ENCODE measurements at places on chromosomes 3 and 15.
A peak's percentile ranks its signal among the peaks of the same experiment; 100 is the strongest.

DNA sequence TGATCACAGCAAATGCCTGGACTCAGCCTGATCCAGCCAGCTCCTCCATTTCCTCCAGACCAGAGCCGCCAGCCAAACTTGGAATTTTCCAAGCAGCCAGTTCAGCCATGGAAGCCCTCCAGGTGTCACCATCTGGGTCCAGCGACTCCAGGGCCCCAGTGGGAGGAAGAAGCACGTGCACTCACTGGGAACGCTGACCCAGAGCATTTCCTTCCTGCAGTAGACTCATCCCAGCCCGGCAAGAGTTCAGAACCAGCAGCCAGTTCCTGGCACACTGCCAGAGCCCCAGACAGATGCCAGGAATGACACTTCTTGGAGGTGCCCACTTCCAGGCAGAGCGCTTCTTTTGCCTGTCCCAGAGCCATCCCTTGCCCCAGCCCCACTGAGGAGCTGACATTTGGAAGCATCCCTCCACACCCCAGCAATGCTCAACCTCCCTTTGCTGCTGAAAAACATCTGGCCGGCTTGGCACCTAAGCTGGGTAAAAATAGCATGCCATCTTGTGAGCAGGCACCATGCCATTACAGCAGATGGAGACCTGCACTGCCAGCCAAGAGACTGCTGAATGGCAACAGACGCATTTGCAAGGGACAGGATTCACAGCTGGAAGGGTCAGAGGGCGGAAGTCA, 460.3 kb upstream of the PROK2 start:
- DNase-seq, result no peak

DNA sequence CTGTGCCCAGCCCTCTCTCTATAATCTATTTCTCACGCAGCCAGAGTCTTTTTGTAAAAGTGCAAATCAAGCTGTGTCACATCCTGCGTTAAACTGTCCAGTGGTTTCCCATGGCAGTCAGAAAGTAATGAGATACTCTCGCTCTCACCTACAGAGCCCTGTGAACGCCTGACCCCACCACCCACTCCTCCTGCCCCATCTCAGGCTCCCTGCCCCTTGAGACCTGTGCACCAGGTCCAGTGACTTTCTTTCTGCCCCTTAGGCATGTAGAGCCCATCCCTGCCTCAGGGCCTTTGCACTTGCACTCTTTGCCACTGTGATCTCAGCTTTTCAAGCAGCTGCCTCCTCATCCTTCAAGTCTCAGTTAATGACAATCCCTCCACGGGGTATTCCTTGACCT, 58.3 kb upstream of the RASGRP1 start:
- no peak for DNase-seq

- peak; percentile 88 for DNase-seq
Observed at GRCh38 chr15:57527382-57528091, 64.2 kb upstream of the MYZAP start.

GRCh38 chr15:71705151-71705550, 105.2 kb upstream of the NR2E3 start:
- DNase-seq, result no peak

- DNase-seq, result no peak
Observed at GRCh38 chr3:42499478-42499871, 3.0 kb upstream of the VIPR1 start.

GRCh38 chr3:71512000-71512399, 71.5 kb downstream of the FOXP1 start:
- DNase-seq, result no peak

- DNase-seq, result no peak
Observed at GRCh38 chr15:65333856-65334255, 29.4 kb downstream of the RNU5B-1 start.

DNA sequence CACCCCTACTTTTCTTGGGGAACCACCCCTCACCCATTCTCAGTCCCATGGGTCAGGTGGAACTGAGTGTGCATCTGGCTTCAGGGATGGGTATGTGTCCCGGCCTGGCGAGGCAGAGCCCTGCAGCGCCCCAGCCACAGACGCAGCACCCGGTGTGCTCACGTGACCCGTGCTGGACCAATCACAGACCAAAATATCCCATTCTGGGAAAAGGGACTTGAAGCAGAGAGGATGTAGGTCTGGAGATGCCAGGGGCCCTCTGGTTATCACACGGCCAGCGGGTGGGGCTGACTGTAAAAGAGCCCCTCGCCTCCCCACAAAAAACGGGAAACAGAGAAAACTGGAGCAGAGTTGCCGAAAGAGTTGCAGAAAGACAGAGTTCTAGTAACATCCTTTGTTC, 138.0 kb upstream of the RAD18 start:
- DNase-seq, result no peak

- DNase-seq, result peak; percentile 88
Observed at GRCh38 chr3:148943506-148944205, 47.7 kb upstream of the GYG1 start.

GRCh38 chr3:134563601-134564000, 77.7 kb downstream of the CEP63 start:
- DNase-seq, result no peak

DNA sequence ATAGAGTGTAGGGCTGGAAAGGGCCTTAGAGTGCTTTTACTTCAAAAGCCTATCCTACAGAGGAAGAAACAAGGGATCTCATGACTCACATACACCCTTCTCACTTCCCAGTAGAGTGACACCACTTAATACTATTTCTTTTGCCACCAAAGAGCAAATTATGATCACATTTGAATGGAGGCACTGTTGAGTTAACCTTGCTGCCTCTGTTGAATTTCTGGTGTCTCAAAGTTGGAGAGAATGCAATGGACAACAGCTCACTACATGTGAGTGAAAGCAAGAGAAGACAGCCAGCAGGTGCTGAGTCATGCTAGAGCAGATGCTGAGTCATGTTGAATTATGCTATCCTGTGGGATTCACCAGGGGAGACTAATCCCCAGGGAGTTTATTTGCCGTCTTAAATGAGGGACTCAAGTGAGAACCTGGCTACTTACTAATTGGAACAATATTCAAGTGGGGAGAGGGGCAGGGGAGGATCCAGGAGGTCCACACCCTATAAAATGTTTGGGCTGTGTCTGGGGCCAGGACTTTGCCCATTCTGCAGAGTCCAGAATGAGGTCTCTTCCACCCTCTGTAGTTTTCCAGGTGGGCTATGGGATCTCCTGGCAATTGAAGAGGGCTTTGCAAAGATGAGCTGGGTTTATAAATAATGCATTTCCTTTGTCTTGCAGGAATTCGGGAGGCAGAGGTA, 35.8 kb downstream of the ST8SIA2 start:
- peak; percentile 64 for DNase-seq

DNA sequence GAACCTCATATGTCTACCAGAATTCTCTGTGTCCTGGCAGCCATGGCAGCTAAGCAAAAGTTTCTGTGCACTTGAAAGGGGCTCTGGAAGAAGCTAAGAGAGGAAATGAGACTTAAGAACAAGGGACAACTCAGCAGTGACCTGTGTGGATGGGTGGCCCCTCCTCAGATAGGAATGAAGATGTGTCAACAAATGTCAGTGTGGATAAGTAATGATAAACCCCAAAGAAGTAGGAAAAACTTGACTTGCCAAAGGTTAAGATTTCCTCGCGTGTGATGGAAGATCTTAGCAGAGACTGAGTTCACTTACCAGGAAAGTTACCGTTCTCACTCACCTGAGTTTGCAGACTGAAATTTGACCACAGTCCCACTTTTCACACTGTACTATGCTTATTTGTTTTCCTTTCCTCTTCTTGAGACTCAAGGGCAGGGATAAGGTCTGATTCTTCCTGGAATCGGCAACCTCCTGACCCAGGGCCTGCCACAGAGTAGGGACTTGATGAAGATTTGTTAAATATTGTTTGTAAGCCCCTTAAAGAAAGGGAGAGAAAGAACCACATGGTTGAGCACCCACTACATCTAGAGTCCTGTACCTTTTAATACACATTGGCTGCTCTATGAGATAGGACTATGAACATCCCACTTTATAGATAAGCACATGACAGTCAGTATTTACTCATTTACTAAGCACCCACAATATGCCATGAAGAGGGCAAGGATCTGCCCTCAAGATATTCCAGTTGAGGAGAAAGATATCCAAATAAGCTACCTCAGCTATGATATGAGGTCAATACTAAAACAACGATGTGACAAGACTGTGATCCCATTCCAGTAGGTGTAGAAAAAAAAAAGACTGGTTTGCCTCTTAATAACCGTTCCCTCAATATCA, 7.3 kb upstream of the HRH1 start:
- no peak for DNase-seq

- DNase-seq, result no peak
Observed at GRCh38 chr3:50212502-50212901, 7.4 kb downstream of the SLC38A3 start.

DNA sequence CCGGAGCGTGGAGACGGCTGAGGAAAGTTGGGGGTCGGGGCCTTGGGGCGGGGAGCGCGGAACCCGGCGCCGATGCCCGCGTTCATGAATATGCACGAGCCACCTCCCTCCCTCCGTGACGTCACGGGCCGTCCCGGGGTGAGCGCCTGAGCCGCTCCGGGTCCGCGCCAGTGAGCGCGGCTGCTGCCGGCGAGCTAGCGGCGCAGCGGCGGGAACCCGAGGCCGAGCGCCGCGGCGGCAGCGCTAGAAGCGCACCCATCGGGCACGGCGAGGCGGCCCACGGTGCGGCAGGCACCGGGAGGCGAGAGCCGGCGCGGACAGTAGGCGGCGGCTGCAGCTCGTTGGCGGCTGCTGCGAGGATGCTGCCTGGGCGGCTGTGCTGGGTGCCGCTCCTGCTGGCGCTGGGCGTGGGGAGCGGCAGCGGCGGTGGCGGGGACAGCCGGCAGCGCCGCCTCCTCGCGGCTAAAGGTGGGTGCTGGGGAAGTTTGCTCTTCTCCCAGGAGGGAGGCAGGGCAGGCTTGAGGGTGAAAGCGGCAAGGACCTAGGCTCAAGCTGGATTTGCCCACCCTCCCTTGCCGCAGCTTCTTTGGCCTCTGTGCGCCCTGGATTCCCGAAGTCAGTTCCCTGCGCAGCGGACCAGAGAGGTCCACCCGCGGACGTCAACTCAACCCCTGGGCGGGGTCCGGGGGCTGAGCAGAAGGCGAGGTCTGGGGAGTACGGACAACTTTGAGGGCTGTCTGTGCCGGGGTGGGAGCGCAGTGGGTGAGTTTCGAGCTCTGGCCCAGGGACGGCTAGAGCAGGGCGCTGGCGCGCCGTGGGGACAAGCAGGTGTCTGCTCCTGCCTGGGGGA, at the start of gene CLSTN2:
CLSTN2 (plus strand) TSS at position 170 of the 850 bp plus-strand sequence.
- DNase-seq, result peak; percentile 55

DNA sequence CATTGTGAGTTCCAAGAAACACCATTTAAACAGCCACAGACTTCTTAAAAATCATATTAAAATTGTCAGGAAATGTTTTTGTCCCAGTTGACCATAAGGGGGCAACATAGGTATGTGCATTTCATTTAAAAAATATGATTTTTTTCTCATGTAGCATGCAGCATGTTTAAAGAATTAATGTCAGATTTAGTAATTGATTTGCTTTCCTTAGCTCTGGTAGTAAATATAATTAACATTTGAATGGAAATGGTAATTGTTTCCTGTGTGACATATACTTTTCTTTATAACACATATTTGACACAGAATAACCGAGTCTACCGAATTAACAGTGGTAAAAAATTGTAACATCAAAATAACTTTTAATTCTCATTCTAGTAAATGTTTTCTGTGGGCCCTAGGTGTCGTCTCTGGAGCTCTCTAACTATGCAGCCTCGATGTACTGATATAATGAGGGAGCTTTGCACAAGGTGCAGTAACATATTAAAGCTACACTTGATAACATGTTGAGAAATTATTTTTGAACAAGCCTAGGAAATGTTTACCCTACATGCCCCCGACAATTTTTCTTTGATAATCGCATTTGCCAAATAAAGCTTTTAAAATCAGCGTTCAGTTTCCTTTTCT, 34.9 kb downstream of the NXPE3 start:
- peak; percentile 41 for DNase-seq

GRCh38 chr3:117844676-117845075, 1135.1 kb downstream of the TUSC7 start:
- peak; percentile 32 for DNase-seq

Measured in mesenchymal stem cell (in vitro differentiated cells and primary cell).